ENCODE measurements at places on chromosomes 1 and 21. TPM values are rescaled to one million over a fixed set of nuclear protein-coding genes. Genes with fewer than 3 reads are reported as not detected.
A peak's percentile ranks its signal among the peaks of the same experiment; 100 is the strongest.

DNA sequence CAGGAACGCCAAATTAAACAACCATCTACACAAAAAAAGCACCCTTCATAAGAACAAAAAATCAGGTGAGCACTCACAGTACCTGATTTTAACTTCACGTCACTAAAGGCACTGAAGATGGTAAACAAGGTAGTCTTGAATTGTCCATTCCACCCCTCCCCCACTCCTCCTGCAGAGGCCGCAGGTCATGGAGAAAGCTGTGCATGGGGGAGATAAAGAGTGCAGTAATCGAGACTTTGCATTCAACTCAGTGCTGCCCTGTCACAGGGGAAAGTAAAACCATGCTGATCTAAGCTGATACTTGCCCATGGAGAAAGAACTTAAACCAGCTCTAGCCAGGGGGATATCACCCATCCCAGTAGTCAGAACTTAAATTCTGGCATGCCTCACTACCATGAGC is 61.4 kb upstream of the LRIF1 start:
- DNase-seq, result no peak

ERICH3 gene
- not detected for total RNA-seq

GRCh38 chr1:1294250-1294890 is 13.4 kb downstream of the ACAP3 start:
- DNase-seq, result no peak

GRCh38 chr1:217687511-217687910 is 56.4 kb downstream of the SPATA17 start:
- no peak for DNase-seq

GRCh38 chr1:94953746-94954145 is 26.8 kb upstream of the CNN3 start:
- DNase-seq, result no peak

ANGPTL3 gene
- not detected for total RNA-seq

TINAGL1 gene
- 139 TPM for total RNA-seq

DNA sequence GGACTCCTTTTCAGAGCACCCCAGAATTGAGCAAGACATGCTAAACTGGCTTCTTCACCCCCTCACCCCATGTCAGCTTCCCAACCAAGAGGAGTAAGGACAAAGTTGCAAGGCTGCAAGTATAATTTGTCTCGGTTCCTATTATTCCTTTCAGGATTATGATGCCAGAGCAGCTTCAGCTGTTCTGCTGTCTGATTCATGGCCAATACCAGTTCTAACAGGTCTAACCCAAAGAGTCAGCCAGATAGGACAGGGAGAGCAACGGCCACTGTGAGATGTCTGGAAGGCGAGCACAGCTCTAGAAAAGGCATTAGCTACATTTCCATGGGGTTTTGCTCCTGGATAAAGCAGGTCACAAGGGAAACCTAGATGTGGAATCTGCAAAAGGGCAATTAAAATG is 53.3 kb upstream of the HOOK1 start:
- DNase-seq, result peak; percentile 37

DMRTA2 gene
- not detected for total RNA-seq

- DNase-seq, result no peak
These were observed 21.4 kb upstream of the PTAFR start for GRCh38 chr1:28197682-28198415.

GRCh38 chr1:50812346-50812745 is 147.7 kb downstream of the FAF1 start:
- no peak for DNase-seq

DNA sequence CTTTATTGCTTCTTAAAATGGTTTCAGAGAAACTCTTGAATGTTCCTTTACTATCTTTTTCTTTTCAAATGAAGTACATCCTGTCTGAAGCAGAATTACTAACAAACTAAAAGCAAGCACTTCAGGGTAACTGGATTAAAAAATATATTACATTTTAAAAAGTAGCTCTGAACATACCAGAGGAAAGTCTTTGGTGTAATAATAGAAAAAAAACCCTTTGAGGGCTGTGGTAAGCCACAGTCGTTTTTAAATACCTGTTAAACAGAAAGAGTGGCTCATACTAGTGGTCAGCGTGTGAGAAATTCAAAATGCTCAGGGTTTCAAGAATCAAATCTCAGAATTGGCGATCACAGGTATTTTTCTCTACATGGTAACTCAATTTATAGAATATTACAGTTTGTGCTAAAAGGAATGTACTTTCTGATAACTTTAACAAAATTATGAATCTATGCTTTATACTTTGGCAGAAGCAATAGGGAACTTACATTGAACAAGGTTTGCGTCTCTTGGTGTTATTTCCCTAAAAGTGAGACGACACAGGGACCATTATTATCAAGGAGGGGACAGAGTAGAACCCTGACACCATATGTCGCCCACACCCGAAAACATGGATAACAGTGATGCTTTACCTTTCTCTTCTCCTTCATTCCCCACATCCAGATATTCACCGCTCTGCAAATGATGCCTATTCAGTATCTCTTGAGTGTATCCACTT is 97.0 kb upstream of the DPH5 start:
- DNase-seq, result no peak

DNA sequence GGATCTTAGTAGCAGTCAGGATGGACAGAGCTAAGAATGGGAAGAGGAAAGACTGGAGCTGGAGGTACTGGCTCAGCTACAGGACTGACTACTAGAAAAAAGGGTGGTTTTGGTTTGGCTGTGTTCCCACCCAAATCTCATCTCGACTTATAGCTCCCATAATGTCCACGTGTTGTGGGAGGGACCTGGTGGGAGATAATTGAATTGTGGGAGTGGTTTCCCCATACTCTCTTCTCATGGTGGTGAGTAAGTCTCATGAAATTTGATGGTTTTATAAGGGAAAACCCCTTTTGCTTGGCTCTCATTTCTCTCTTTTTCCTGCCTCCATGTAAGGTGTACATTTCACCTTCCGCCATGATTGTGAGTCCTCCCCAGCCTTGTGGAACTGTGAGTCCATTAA is 466.5 kb upstream of the DEPDC1 start:
- DNase-seq, result no peak

GRCh38 chr1:73887412-73887811 is 310.6 kb downstream of the LRRIQ3 start:
- DNase-seq, result no peak

DNA sequence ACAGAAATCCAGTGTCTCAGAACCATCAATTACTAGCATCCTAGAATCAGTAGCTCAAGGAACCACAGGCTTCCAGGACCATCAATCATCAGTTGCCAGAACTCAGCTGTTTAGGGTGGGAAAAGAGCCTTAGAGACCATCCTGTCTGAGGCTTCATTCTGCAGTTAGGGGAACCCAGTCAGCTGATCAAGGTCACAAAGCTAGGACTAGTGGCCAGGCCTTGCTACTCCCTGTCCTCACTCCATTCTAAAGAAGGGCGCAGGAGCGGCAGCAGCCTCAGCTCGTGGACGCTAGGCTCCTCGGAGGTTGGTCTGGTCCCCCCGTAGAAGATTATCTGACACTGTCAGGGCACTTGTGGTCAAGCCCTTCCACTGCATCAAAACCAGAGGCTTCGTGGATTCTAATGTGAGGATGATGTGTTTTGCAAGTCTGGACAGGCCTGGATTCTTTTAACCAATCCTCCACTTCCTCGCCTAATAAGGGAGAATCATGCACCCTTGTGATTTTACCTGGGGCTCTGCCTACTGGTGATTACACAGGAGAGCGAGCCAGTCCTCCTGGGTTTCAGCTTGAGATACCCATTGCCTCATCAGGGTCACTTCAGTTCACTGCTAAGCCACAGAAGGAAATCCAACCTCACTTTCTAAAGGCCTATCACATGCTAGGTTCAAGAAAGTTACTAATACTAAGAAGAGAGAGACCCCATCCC is 41.7 kb upstream of the IFFO2 start:
- DNase-seq, result no peak

- no peak for DNase-seq
These were observed 38.2 kb downstream of the ACTN2 start for GRCh38 chr1:236724506-236724905.

DNA sequence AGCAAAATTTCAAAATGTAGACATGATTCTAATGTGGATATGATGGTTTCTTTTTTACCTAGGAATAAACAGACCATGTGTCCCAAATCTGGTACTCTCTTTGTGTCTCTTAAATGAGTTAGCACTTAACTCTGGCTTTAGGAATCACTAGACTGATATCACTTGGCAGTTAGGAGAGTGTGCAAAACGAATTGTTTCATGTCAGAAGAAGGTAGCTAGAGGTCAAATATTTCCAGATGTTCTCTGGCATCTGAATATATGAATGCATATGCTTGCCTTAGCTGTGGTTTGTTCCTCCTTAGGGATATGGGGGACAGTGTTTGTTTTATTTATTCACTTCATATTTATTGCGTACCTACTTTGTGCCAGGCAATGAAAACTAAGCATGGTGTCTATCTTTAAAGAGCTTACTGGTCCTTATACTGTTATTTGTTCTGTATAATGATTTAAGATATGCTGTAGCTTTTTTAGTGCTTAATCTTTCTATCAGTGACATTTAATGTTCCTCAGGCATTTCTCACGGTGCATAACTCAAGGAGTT is 65.2 kb downstream of the LRRC8C start:
- DNase-seq, result no peak

DNA sequence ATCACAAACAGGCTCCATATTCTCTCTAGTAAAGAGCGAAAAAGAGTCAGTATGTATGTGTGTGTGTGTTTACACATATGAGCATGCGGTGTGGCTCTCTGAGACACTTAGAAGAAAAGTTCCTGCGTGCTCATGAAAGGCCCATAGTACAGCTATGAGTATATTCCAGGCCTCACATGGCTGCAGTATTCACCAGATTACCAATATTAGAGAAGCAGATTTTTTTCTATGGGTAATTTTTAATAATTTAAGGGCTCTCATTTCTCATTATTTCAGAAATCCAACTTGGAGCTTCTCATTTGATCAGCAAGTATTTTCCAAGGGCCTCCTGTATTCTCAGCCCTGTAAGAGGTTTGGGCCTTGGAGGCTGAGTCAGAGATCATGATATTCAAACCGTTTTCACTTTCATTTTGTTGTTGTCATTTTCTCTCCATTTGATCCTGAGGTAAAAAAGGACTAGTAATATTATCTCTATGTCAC is 232.9 kb upstream of the SGIP1 start:
- no peak for DNase-seq

SLC2A5 gene
- 2.0 TPM for total RNA-seq

GRCh38 chr1:200258447-200259375 is 151.1 kb downstream of the ZNF281 start:
- peak; percentile 42 for DNase-seq

DNA sequence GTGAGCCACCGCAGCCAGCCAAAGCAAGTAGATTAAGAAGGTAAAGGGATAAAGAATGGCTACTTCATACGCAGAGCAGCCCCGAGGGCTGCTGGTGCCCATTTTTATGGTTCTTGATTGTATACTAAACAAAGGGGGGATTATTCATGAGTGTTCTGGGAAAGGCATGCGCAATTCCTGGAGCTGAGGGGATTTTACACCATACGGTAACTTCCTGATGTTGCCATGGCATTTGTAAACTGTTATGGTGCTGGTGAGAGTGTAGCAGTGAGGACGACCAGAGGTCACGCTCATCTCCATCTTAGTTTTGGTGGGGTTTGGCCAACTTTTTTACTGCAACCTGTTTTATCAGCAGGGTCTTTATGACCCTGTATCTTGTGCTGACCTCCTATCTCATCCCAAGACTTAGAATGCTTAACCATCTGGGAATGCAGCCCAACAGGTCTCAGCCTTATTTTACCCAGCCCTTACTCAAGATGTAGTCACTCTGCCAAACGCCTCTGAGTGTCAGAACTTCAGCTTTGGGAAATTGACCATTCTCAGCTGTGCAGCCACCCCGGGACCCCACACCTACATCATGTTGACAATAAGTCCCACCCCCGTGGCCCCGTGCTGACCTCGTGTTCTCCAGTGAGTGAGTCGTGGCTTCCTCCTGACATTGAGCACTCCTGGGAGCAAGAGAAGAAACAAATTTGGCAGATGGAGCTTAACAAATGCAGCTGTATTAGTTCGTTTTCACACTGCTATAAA is 149.4 kb upstream of the COL6A1 start:
- DNase-seq, result peak; percentile 92

DNA sequence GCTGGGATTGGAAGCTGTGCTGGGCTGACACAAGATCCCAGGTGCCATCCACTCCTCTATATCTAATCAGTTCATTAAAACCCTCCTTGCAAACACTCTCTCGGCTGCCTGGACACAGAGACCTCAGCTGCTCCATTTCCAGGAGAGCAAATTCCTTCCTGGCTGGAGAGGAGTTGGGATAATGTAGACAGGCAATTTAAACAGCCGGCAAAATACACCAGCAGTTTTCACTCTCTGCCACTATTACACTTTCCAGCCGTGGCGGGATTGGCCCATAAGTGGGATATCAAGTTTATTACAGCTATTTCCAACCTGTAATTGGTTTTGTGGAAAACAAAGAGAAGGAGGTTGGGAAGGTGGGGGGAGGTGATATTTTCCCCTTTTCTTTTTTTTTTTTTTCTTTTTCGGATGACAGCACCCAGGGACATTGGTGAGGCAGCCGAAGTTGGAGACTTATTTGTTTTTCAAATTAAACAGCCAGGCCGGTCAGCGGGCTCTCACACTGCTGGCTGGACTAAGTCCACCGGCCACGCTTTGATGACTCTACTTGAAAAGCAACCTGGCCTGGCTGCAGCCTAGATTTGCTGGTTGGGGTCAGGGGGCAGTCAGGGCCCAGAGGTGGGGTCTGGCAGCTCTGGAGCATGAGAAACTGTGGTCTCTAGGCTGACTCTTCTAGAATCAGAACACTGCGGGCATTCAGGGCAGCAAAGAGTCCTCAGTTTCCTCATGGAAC is 177.4 kb downstream of the IGSF21 start:
- DNase-seq, result no peak

DNA sequence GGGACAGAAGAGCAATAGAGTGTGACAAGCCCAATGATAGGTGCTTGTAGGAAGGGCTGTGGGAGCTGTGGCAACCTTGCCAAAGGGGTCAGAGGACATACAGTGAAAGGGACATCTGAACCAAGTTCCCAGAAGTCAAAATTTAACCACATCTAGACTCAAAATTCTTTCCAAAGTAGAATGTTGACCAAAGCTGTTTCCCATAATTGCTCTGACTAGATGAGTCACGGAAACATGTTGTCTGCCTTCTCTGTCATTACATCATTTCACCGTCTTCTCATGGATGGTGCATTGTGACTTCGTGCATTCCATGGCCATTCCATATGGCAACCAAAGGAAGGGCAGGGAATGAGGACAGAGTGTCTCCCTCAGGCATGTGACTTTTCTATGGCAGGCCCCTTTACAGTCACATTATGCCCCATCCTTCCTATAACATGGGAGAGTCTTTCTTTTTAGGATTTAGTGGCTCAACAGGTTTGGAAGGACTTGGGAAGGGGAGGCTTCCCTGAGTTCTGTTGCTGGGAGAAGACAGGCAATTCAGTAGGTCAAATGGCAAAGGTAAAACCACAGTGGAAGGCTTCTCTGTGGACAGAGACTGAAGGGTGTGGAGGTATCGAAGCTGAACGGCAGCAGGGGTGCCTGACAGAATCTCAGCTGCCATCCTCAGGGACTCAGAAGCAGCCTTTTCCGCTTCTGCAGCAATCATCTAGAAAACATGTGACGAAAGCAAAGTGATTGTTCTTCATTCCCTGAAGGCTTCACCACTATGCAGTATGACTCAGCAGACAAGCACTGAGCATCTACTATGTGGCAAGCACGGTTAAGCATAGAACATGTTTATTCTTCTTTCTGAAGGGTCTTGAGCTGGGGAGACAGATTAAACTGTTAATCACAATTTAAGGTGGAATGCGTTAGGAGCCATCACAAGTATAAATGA is 24.7 kb downstream of the NPHS2 start:
- DNase-seq, result no peak

- DNase-seq, result no peak
These were observed 52.8 kb downstream of the TNFSF18 start for GRCh38 chr1:172997941-172998361.
